ENCODE measurements at places on chromosomes 5 and 9.

DNA sequence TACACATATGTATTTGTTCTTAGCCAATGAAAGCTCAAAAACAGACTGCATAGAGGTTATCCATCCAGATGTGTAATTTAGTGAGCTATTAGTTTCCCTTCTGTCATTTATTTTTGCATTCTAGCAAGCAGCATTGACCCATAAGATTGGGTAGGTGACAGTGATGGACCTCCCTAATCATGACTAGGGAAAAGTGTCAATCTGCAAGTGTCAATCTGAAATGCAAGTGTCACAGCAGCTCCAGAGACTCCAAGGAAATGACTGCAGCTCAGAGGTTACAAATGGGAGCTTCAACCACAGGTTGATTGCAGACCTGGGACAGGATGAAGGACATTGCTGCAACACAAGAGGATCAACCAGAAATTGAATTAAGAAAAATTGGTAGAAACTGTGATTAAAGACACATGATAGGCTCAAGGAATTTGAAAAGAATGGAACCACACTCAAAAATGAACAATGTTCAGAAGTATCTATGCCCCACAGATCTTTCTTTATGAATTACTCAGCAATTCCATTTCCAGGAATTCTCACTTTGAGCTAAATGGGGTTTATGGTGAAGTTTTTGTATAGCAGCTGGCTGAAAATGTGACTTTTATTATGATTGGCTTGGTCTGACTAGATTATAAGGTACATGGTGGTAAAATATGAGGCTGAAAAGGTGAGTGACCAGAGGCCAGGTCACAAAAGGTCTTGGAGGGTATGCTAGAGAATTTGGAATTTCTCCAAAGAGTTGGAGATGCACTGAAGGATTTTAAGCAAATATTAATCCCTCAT lies 59.6 kb upstream of the HTR4 start:
- DNase-seq, result no peak

GRCh38 chr5:39495227-39495626 lies 70.4 kb upstream of the DAB2 start:
- DNase-seq, result no peak

- DNase-seq, result no peak
These were observed 85.0 kb upstream of the RASA1 start for GRCh38 chr5:87182649-87183048.

GRCh38 chr5:118553662-118554061 lies 434.7 kb downstream of the DTWD2 start:
- no peak for DNase-seq

- DNase-seq, result peak; percentile 39
These were observed 21.8 kb upstream of the TTC1 start for GRCh38 chr5:159987031-159987674.

DNA sequence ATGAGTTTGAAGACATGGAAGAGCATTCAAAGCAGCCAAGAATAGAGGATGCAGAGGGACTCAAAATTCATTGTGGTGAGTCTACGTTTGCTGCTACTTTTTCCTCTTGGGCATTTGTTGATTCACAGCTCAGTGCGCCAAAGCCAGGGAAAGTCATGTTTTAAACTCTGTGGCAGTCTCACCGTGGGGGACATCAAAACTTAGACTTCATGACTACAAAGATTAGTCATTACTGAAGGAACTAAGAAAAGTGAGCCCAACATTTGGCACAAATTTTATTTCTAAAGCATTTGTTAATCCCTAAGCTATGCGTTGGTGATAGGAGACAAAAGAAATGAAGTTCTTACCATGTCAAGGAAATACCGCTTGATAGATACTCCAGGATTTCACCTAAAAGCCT lies 73.7 kb upstream of the MTAP start:
- no peak for DNase-seq

DNA sequence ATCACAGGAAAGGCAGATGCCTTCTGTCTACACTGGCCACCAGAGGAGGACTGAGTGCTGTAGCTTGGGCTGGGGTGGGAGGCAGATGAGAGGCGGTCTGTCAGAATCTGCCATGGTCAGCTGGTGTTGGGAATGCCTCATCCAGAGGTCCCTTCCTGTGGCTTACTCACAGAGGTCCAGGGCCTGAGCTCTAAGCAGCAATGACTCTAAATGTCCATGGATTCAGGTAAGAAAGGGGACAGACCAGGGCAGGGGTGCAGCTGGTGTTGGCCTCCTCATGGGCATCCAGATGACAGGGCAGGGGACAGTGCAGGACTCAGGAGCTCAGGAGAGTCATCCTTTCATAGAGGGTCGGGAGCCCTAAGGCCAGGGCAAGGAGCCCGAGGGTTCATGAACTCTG lies 165.0 kb downstream of the ICE1 start:
- no peak for DNase-seq

- DNase-seq, result no peak
These were observed 7.8 kb upstream of the PDCD1LG2 start for GRCh38 chr9:5502553-5502952.

DNA sequence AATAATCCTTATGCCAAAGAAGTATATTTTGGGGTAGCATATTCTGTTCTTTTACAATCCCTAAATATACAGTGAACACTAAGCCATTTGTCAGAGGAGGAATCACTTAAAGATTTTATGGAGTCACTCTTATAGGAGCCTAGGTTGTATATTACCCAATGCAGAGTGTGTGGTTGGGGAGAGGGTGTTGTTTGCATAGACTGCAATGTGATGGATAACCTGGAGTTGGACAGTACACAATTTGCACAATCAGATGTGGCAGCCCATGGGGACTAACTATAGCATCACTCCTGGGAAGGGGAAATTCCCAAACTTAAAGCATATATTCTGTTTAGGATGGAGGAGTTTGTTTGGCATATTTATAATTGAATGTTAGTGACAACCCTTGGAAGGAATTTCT lies 9.6 kb upstream of the NDFIP1 start:
- no peak for DNase-seq

- DNase-seq, result no peak
These were observed 1.3 kb downstream of the RNF38 start for GRCh38 chr9:36398745-36399144.

DNA sequence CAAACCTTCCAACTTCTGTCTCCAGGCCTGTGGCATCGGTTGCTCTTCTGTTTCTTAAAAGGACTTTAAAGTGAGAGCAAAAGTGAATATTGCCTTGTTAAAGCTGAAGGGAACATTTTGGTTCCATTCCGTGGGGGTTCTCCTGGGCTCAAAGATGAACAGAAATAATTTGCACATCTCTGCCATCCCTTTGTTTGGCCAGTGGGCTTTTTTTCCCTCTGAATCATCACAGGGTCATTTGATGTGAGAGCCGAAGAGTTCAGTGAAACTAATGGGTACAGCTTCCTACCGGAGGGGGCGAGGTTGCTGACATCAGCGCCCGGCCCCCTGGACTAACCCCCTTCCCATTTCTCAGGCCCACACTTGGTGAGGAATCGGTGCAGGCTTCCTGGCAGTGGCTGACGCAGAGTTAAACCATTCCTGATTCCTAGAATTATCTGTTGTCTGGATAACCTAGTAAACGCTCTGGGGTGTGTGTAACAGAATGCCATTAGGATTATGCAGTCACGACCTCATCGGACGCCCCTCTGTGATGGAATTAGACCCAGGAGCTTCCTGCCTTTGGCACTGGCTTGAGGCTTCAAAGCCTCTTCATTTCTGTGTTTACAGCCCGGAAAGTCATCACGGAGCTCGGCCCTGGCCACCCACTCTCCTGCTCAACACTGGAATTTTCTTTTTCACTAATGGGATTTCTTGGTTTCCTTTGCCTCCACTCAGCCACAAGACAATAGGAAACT lies 61.6 kb upstream of the RPL26L1 start:
- DNase-seq, result no peak

GRCh38 chr5:43643750-43644149 lies 40.8 kb downstream of the NNT start:
- no peak for DNase-seq

DNA sequence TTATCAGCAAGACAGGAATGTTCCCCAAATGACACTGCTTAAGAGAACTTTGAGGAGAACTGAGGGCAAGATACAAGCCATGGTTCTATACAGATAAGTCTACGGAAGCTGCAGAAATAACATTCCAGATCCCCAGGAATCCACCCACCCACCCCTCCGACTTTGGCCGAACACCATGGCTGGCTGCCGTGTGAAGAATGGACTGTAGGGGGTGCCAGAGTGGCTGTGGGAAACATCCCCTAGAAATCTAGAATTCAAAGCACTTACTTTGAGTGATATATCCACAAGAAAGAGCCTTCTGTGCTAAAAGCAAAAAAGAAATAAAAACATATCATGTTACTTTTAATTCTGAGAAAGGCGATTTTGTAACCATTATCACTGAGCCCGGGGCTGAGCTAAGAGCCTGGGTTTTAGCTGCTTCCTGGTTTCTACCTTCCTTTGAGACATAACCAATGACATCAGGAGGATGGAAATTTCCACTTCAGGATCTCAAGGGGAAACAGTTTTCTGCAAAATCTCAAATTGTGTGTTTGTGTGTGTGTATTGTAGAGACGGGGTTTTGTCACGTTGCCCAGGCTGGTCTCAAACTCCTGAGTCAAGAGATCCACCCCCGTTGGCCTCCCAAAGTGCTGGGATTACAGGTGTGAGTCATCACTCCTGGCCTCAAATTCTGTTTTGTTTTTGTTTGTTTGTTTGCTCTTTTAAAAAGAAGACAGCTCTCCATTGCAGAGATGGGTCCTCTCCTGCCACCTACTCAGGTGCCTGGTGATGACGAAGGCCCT lies 36.4 kb downstream of the GGTA1 start:
- no peak for DNase-seq

DNA sequence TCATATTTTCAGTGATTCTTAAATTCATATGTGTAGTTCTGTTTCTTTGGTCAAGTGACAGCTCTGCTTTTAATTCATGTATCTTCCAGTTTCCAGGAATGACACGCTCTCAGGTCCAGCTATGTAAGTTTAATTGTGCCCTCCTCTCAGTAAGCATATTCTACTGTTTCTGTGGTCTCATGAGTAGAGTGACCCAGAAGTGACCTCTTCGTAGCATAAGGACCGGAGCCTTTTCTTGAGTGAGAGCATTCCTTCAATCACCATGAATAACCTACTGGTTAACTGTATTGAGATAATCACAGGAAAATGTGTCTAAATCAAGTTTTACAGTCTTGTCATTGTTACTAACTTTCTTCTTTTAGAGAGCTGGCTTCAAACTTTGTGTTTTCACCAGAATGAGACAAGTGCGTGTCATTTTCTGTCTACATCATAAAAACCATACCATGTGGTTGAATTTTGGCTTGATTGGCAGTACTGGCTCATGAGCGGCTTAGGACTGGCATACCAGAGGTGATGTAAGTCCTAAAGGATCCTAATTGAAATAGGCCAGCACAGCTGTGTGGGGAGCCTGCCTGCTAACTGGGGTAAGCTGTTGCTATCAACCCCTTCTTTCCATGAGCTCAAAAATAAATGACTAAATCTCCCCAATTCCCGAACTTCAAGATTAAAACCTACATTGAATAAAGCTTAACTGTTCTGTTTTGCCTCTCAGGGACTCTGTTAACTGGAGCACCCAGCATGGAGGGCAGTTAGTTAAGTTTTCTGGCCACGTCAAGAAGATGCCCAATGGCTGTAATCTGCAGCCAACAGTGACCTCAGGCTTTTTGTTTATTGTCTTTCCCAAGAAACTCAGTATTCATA lies 4.8 kb downstream of the ADAMTSL1 start:
- DNase-seq, result no peak

DNA sequence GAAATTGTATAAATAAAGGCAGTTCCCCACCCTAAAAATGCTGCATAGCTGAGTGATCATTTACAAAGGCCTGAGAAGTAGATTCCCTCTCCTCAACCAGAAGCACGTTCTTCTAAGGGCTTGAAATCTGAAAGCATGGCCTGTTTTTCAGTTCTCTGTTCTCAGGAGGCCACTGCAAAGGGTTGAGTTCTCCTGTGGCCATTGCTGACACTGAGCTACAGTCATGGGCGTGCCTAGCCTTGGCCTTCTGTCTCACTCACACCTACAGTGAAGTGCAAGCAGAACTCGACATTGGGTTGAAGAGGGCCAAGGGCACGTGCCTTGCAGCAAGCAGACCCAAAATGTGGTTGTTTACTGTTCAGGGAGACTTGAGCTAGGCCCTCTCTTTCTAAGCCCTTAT lies 276.6 kb upstream of the VLDLR start:
- DNase-seq, result no peak

GRCh38 chr9:77149879-77150278 lies 27.5 kb upstream of the VPS13A start:
- DNase-seq, result no peak

- no peak for DNase-seq
These were observed 183.7 kb downstream of the TLR4 start for GRCh38 chr9:117887941-117888340.

GRCh38 chr5:40378396-40379177 lies 301.1 kb upstream of the PTGER4 start:
- no peak for DNase-seq

- no peak for DNase-seq
These were observed 56.0 kb upstream of the MOCS2 start for GRCh38 chr5:53165431-53166182.

GRCh38 chr9:2453701-2454100 lies 167.9 kb upstream of the VLDLR start:
- DNase-seq, result no peak

DNA sequence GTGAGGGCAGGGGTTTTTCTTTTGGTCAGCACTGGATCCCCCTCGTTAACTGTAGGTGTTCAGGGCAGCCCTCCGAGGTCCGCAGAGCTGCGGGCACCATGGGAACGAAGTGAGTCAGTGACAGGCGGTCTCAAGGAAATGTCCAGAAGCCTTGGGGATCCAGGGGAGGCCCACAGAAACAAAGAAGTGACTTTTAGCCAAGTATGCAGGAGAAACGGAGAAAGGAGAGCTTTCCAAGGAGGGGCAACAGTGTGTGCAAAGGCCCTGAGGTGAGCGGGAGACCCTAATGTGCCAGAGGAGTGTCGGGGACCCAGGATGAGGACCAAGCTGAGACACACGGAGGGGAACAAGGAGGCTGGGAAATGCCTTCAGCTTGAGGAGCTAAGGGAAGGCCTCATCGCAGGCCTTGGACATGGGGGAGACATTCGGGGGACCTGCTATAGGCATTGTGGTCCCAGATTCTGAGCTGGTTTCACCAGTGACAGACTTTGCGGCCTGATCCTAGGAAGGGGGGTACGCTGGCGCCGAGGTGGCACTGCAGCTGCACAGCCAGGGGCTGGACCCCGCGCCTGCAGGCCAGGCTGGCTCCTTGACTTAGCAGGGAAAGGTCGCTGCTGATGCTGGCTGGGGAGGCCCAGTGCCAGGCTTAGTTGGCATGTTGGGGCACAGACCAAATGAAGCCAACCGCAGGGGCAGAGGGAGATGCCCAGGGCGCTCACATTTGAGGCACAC lies 3.3 kb downstream of the LTC4S start:
- DNase-seq, result no peak

DNA sequence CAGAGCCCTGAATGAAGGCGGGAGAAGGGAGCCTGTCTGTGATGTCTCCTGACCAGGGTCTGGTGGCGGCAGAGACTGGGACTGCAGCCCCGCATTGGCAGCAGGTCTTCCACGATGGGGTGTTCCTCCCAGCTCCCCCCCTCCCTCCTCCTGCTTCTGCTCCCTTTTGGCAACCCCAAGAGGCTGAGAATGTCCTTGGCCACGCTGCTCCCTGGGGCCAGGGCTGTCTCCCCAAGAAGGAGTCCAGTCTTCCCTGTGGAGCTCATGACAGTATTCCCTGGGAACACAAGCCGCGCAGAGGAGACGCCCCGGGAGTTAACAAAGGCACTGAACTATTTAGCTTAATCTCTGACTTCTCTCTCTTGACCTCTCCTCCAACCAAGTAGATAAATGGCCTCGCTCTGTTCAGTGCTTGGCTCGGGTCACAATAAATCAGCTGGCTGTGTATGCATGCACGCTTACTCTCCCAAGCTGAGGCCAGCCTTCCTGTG lies 84.0 kb upstream of the NEURL1B start:
- DNase-seq, result no peak

Data from activated CD4-positive, CD25-positive, alpha-beta regulatory T cell (primary cell).